ENCODE measurements at places on chromosomes 1 and 21.

DNA sequence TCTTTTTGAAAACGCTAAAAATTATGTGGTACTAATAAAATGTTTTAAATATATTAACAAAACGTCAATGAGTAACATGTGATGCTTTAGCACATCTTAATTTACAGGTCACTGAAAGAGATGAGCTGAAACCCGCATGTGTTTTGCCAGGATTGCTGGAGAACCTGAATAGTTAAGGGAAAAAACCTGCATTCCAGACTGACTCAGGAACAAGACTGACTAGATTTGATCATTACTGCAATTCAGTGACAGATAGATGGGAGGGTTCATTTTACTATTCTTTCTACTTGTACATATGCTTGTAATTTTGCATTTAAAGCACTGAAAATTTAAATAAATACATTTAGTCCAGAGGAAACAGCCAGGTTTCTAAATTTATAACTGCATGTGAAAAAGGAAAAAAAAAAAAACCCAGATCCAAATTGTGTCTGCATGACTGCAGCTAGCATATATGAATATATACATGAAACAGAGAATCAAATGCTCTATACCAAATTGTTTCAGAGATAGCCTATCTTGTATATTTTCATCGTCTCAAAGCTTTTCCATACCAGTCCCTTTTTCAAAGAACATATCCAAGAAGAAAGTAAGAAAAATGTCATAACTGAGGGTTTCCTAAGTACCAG lies 71.7 kb downstream of the APP start:
- DNase-seq: no peak

DNA sequence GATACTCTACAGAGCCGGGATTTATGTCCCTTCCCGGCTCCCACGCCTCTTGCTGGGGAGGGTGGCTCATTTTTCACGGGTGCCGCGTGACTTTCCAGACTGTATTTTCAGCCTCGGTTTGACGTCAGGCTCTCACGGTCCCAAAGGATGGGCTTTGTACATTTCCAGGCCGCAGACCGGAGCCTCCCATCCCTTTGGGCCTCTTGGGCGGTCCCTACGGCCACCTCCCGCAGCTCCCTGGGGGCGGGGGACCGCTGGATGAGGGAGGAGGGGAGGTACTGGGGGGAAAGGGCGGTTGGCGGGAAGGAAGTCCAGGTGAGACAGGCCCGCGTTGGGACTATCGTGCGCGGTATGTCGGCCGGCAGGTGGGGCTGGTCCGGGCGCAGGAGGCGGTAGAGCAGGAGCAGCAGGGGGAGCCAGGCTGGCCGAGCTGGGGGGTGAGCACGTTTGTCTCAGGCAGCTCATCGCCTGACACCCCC lies 17.9 kb downstream of the UBL4B start:
- no peak for DNase-seq

DNA sequence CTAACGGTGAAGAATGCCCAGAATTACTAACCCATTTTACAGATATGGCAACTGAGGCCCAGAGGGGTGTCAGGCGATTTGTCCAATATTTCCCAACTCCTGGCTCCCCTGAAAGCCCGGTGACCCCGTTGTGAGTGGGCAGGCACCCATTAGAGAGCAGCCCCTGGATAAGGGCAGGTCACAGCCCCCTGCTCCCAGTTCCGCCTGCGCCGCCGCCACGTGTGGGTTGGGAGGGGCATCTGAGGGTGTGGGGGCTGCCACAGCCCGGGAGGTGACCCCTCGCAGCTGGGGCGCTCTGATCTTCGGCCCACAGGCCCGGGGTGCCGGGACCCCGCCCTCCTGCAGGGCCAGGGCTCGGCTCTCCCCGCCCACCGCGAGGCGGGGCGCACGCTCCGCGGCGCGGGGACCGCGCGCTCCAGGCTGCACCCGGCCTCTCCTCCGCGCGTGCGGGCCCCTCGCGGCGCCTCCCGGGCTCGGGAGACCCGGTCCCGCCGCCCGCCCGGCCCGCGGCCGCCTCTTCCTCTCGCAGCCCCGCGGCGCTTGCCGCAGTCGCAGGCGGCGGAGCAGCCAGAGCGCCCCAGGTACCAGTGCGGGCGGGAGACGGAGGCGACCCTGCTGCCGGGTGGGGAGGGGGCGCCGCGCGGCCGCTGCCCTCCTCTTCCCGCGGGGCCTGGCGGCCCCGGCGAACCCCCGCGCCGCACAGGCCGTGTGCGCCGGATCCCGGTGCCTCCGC lies at the start of gene HTR6:
Gene HTR6 (plus strand): TSS at position 423 of the 733 bp plus-strand sequence. CDS start 879 bp downstream, outside the sequence.
- DNase-seq: no peak

DNA sequence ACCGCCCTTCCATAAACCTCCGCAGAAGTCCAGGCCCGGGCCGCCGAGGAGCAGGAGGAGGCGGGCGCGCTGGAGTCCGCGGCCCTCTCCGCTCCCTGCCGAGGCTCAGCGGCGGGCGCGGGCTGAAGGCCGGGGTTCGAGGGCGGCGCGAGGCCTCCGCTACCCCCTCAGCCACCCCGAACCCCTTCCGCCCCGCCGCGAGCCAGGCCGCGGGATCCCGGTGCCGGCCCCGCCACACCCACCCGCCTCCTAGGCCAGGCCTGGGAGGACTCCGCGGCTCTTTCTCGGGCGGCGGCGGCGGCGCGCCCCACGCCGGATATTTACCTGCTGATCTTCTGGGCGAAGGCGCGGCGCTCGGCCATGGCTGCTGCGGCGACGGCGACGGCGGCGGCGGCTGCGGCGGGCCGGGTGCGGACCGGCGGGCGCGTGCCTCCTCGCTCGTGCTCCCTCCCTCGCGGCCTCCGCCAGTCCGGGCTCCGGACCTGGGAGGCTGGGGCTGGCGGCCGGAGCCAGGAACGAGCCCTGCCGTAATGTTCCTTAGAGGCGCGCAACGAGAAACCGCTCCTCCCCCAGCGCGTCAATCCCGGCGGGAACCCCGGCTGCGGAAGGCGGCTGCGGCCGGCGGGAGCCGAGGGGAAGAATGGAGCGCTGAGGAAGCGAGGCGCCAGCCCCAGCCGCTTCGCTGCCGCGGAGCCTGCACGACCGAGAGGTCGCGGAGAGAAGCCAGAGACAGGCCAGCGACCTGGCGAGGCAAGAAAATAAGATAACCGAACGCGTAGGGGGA lies at the start of gene DOCK7:
Gene DOCK7 (minus strand): TSS at position 484 of the 784 bp plus-strand sequence. CDS start 122 bp downstream, at position 362.
- DNase-seq: no peak

GRCh38 chr1:156894001-156894400 lies 483 bp downstream of the PEAR1 start:
- no peak for DNase-seq

GRCh38 chr1:182680901-182681567 lies 3.4 kb downstream of the RGS8 start:
- DNase-seq: no peak

- no peak for DNase-seq
These were observed 561.3 kb downstream of the NCAM2 start for GRCh38 chr21:21559285-21560045.

DNA sequence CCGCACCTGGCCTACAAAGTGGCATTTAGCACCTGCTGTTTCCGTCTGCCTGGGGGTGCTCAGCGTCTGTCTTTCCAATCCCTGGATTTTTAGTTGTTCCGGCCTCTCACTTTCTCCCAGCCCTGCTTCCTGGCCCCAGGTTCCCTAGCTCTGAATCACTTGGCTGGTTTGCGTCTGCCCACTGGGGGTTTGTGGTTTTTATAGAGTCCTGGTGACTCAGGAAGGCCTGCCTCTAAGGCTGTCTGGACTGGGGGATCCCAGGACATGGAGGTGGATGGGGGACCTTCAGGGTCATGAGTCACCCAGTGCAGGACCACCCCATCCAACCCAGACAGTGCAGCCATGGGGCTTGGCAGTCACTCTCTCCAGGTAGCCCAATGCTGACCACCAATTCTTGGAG lies 53.5 kb downstream of the MRPL37 start:
- DNase-seq: peak; percentile 87

GRCh38 chr1:243946946-243947345 lies 96.9 kb upstream of the AKT3 start:
- DNase-seq: no peak

DNA sequence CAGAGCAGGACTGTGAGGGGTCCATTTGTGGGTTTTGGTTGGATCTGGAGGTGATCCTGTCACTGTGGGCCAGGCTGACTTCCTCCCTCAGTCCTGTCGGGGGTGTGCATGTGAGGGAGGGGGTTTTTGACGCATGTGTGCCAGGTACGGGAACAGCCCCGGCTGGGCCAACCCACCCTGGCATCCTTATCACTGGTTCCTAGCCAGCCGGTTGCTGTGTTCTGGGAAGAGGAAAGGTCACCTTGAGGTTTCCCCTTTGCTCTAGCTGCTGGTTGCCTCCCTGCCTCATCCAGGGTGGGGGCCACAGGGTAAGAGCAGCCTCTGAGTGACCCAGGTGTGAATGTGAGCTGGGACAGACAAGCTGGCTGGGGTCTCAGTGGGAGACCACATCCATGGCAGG lies 2.5 kb downstream of the SLC26A9 start:
- no peak for DNase-seq

DNA sequence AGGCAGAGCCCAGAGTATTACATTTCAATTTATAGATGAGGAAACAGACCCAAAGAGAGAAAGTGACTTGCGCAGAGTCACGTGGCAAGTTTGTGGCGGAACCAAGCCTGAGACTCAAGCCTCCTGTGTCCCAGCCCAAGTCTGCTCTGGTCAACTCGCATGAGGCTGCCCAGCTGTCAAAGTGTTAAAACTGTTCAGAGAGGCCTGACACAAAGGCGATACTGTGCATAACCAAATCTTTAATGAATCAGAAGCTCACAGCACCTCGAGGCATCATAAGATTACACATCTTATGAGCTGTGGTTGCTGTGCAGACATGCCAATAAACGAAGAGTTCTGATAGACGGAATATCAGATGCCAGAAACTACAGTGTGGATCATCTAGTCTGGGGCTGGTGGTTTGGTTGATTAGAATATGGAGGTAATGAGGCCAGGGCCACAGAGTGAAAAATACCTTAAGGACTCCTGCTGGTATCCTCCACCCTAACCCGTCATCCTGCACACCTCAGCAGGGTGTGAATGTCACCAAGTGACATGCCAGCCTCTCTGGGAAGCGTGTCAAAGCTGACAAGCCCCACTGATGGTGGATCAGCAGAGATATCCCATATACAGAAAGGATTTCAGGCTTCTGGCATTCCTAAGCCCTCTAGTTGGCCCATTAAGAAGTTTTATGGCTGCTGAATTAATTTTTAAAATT lies 42.2 kb downstream of the TNNT2 start:
- no peak for DNase-seq

DNA sequence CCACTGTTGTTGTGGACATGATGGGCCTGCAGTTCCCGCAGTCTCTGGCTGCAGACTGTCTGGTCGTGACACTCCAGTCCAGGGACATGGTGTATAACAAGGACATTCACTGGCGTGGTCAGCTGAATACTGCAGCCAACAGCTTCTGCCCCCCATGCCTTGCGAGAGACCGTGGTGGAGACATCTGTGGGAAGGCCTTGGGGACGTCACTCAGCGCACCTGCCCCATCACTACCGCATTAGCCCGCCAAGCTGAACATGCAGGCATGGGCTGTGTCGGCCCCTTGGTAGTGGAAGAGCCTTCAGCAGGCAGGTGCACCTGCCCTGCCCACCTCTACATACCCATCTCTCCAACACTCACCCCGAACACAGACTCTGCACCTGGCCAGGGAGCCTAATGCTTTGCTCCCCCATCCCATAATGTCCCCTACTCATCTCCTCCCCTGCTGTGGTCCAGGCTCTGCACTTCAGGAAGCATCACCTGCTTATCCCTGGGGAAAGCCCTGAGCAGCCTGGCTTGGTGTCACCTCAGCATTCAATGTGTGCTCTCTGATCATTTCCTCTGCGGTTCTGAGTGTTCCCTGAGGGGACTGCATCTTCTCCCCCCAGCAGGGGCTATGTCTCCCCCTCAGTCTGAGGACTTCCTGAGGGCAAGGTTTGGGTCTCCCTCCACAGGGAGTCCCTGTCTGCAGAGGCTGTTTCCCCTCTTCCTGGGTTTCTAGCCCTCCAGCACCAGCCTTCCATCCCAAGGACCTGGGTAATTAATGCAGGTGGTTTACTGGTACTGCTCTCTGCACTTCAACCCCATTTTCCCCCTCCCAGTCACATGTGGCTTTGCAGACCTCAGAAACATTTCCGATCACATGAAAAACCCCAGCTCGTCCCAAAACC lies 3.2 kb downstream of the PGLYRP4 start:
- no peak for DNase-seq

- DNase-seq: no peak
These were observed 434.6 kb upstream of the ADGRL2 start for GRCh38 chr1:81366173-81366572.

GRCh38 chr1:206716870-206717673 lies 32.4 kb downstream of the MAPKAPK2 start:
- no peak for DNase-seq

- DNase-seq: no peak
These were observed at the start of gene C1orf87 for GRCh38 chr1:60073605-60074278. TSS of gene C1orf87 (minus strand) at chr1:60073770. CDS start at chr1:60072643, 1,127 bp downstream.

GRCh38 chr1:50970509-50970887 lies 453 bp downstream of the CDKN2C start:
- DNase-seq: no peak

DNA sequence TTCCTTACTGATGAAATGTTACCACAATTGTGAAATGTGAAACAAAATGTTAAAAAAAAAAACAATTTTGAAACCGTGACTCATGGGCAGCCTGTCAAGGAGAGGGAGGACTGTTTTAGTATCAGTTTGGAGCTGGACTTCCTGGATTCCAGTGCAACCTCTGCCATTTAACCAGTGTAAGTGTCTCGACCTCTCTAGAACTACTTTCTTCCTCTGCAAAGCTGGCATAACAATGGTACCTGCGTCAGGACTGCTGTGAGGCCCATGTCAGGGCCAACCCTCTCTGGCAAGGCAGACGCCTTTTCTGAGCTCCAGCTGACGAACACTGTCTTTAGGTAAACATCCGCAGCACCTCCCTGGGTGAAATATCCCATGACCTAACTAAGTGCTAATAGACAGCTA lies 20.9 kb downstream of the URB1 start:
- peak; percentile 42 for DNase-seq

DNA sequence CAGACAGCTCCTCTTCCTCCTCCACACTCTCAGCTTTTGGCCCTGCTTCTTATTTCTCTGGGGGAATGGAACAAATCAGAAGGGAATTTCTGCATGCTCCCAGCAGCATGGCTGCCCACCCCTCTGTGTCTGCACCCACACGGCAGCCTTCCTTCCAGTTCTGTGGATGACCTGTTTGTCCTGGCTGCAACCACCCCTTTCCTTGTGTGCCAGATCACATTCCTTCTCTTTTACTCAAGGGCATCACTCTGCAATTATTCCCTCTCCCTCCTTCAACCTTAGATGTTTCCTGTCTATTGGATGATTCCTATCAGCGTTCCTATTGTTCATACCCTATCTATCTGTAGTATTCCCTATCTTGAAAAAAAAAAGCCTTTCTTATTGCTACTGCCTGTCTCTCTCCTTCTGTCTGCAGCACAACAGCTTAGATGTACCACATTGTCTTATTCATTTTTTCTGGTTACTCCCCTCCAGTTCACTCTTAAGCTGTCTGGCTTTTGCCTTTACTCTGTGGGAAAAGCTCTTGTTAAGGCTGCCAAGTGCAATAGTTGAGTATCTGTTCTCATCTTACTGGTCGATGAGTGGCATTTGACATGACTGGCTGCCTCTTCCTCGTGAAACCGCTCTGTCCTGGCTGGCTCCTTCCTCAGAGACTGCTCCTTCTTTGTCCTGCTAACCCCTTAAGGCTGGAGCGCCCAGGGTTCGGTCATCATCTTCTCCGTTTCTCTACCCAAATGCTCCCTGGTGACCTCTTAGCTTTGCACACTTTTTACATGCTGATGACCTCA lies 351.1 kb downstream of the CAMTA1 start:
- DNase-seq: no peak
